ENCODE measurements at places on chromosomes 12 and 14. TPM values are rescaled to one million over a fixed set of nuclear protein-coding genes. Genes with fewer than 3 reads are reported as not detected.

DNA sequence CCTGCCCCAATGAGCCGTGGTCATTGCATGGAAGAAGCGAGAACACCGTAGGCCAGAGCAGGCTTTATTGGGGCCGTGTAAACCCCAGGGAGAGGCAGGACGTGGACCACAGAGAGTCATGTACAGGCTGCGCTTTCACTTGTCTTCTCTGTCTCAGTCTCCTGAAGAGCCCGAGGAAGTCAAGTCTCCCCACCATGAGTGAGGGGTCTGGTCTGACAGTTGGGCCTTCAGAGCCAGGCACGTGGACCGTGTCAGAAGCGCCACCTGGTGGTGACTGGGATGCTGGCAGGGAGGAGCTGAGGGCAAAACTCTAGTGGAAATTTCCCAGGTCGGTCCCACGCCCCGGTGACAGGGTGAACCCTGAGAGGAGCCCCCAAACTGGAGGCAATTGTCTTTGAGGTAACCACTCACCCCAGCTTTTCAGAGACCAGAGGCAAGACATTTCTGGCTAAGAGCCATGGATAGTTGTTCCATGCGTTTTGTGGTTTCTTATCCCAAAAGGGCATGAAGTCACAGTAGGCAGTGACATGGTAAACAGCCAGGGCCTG is 17.4 kb downstream of the RPS6KL1 start:
- DNase-seq, result peak; percentile 30

Gene SLC5A8
- total RNA-seq, result not detected

DNA sequence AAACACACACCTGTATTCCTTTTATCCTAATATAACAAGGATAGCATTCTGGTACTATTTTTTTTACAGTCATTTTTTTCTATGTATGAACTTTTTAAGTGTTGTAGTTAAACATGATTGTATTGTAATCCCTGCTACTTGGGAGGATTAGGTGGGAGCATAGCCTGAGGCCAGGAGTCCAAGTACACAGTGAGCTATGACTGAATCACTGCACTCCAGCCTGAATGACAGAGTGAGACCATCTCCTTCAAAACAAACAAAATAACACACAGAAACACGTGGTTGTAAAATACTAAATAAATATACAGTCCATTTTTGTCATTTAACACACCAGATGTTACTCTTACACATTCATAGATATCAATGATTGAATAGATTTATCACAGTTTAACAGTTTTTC is 56.9 kb downstream of the MAP4K5 start:
- DNase-seq, result peak; percentile 26

DNA sequence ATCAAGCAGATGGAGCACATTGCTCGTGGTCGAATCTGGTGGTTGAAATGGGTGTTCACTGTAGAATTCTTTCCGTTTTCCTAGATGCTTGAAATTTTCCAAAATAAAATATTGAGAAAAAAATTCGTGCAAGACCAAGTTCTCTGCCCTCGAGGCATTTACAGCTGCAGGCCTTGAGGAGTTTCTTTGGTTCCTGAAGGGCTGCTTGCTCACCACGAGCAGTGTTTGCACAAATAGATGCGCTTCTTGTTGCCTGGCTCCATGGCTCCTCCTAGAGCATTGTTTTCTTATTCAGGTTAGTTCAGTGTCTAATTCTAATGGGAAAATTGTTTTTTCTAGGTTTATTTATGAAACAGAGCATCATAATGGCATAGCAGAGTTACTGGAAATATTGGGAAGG is 74.5 kb upstream of the DYNC1H1 start:
- peak; percentile 11 for DNase-seq

Data from HFFc6 (cell line).